ENCODE measurements at places on chromosomes 6 and 20.

DNA sequence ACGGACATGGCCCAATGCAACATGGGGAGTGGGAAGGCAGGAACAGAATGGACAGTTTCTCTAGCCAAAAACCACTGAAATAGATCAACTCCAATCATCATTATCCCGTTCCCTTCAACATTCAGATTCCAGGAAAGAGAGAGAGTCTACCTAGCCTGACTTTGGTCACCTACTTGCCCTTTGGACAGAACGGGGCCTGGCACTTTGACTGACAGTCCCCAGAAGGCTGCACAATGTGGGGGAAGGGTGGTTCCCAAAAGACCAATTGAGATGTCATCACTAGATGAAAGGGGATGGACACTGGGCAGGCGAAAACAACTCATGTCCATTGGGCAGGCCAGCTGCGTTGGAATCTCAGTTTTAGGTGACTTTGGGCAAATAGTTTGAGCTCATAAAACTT is 15.0 kb upstream of the KIF16B start:
- DNase-seq, result no peak

- no peak for DNase-seq
These were observed 42.4 kb downstream of the PMEPA1 start for GRCh38 chr20:57667388-57667787.

GRCh38 chr20:58573986-58574385 is 58.8 kb upstream of the APCDD1L start:
- no peak for DNase-seq

DNA sequence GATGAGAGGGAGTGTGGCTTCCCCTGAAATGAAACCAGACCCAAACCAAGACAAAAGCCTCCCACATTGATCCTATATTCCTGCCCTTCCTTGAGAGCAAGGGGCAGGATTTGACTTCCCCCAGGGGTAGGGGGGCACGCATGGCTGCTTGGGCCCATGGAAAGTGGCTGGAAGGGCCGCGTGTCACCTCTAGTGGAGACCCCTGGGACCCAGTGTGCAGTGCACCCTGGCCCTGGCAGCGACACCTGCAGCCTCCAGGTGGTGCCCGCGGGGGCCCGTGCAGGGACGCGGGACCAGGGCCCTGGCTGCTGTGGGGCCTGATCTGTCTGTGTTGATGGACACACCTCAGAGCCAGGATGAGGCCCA is 18.0 kb upstream of the SLCO4A1 start:
- DNase-seq, result no peak

- no peak for DNase-seq
These were observed 18.9 kb downstream of the TFAP2A start for GRCh38 chr6:10395704-10396546.

GRCh38 chr20:52953020-52953419 is 19.1 kb upstream of the TSHZ2 start:
- DNase-seq, result no peak

GRCh38 chr6:11437824-11438459 is 99.6 kb upstream of the TMEM170B start:
- no peak for DNase-seq

GRCh38 chr6:84853901-84854300 is 89.5 kb upstream of the TBX18 start:
- no peak for DNase-seq

GRCh38 chr6:134678436-134678889 is 271.4 kb downstream of the ALDH8A1 start:
- no peak for DNase-seq

- no peak for DNase-seq
These were observed 41.1 kb upstream of the NEDD9 start for GRCh38 chr6:11273406-11274065.

DNA sequence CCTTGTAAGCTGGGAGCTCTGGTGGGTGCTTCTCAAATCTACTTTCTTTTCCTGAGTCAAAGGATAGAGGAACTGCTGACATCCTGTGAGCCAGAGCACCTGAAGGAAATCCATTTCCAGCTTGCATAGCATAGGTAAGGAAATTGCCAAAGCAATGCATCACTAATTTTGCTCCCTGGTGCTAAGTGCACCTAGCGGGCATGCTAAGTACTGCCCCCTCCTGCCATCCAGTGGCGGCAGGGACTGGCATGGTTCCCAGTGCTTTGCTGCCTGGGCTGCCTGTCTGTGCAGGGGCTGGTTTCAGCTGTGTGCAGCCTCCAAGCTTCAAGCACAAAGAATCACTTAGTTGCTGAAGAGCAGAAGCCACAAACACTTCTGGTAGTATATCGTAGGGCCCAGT is 63.9 kb downstream of the FARS2 start:
- DNase-seq, result no peak

- DNase-seq, result no peak
These were observed 27.4 kb downstream of the FERMT1 start for GRCh38 chr20:6095409-6095808.

GRCh38 chr6:71336901-71337300 is 48.3 kb downstream of the OGFRL1 start:
- DNase-seq, result no peak

GRCh38 chr6:15841937-15842726 is 179.3 kb upstream of the DTNBP1 start:
- no peak for DNase-seq

- DNase-seq, result no peak
These were observed 6.4 kb upstream of the ZBTB46 start for GRCh38 chr20:63837479-63837878.

DNA sequence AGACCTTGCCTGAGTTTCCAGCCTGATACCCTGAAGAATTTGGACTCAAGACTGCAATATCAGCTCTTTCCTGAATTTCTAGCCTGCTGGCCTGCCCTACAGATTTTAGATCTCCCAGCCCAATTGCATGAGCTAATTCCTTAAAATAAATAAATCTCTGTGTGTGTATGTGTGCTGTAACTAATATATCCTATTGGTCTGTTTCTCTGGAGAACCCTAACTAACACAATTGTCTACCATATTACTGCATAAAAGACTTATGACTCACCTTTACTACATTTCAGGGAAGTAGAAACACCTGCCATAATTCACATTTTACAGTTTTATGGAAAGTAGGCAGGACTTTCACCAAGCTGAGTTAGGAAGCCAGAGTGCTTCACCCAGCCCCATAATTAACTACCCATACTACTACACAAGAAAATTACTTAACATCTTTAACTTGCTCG is 90.7 kb upstream of the BEND6 start:
- no peak for DNase-seq

GRCh38 chr20:4962241-4962855 is 39.0 kb downstream of the SLC23A2 start:
- no peak for DNase-seq

DNA sequence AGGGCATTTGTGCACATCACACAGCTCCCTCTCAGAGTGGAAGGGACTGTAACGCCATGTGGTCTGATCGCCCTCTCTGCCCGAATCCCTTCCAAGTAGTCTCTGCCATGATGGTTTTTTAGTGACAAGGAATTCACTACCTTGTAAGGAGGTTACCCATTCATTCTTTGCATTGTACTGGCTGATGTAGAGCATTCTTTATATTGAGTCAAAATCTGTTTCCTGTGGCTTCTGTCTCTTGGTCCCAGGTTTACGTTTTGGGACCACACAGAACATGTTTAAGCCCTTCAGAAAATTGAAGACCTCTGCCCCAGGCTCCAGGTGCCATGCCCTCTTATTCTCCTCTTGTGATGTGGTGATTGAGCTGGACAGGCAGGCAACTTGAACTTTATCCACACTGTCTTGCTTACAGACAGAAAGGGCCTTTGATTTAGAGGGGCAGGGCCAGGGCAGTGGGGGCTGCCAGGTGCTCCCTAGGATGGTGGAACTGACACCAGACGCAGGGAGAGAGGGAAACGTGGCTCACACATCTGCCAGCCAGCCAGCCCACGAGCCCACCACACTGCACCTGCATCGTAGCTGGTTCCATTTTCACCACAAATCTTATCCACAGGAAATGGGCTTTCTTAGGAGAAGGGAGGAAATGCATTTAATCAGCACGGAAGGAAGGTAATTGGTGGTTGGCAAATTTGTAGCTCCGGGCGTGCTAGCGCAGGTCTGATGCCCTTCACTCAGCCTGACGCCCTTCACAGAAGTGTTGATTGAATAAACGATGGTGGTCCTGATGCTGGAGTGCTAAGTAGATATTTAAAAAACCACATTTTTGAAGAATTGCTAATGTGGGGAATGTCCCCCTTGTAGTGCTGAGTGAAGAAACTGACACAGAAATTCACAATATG is 78.2 kb downstream of the TCP11 start:
- DNase-seq, result no peak

DNA sequence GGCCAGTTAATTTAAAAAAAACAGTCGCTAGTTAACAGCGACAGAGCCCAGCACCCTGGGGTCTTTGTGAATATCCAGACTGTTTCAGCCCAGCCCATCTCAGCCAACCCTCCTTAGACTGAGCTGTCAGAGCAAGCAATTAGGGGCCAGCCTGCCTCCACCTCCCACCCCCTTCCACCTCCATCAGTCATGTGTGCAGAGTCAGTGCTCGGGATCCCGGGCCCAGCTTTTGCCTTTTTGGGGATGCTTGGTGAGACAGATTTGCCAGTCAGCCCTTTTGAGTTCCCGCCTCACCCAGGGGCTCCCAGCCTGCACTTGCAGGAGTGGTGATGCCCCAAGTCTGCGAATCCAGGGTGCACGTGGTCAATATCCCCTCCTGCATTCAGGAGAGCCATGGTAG is 6.5 kb upstream of the FAM83D start:
- no peak for DNase-seq

DNA sequence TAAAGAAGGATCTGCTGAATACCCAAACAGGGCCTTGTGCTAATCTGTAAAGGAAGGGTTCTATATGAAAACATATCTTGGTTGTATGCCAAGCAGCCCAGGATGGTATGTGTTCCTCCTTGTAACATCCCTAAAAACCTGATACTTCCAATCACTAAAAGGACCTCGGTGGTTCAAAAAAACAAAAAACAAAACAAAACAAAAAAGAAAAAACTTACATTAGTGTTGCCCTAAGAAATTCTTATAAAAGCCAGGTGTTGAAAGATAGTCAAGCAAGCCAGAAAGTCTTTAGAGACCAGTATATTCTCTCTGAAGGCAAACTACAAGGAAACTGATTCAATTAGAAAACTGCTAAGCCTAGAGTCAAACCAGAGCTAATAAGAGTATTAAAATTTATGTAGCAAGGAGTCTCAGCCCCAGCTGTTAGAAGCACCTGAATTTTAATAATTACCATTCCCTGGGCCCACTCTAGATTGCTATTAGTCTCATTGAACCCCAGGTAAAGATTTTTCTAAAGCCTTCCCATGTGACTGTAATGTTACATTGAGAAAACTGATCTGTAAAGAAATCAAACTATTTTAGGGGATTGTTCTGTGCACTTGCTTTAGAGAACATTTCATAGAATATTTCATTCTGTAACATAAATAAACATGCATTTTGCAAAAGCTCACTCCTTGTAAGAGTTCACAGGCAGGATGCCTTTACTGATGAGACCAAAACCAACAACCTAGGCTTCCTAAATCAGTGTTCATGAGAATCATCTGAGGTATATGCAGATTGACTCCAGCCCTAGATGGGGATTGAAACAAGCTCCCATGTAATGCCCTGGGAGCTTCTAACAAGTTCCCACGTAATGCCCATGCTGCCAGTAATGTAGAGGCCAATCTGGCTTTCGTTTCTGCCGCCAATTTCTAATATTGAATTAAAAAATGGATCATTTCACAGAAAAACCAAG is 95.2 kb upstream of the BTN3A2 start:
- no peak for DNase-seq

DNA sequence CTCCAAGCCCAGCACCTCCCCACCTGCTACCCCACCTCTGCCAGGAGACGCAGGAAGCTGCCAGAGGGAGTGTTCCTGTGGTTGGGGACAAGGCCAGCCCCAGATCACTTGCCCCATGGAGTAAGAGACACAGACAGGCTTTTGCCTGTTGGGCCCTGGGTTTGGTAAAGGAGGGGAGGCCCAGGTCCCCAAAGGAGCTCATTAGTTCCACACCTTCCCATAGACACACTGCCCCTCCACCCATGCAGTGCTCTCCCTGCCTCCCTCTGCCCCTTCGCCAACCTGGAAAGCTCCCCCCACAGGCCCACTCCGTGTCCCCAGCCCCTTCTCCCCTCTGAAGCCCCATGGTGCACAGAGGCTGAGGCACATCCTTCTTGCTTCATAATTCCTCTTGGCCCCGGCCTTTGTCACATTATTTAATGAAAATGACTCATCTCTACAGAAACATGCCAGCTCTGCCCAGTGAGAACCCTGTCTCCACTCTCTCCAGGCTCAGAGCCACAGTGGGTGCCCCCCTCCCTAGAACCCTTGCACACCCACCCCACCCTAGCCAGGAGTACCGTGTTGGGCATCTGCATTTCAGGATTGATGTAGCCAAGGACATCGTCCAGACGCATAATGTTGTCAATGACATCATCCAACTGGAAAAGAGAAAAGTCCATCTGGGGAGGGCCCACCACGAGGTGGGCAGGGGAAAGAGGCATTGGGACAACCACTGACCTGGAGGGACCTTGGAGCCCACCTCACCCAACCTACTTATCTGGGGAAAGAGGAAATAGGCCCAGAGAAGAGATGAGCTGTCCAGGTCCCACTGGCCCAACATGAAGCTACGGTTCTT is 46.0 kb downstream of the TFEB start:
- no peak for DNase-seq

DNA sequence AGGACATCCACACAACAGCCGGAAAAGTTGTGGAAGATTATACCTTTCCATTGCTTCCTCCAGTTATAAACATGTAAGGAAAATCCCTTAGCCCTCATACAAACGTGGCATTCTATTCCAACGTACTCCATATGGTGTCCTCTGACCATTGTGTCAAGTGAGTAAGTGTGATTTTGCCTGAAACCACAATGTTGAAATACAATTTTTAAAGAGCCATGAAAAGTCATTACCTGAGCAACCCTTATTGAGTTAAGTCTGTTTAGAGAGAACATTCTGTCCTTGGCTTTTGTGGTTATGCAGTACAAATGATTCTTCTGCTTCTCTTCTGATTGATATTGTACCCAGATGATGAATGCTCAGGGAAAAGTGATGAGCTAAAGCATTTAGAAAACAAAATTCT is 530.1 kb downstream of the HAO1 start:
- DNase-seq, result no peak

DNA sequence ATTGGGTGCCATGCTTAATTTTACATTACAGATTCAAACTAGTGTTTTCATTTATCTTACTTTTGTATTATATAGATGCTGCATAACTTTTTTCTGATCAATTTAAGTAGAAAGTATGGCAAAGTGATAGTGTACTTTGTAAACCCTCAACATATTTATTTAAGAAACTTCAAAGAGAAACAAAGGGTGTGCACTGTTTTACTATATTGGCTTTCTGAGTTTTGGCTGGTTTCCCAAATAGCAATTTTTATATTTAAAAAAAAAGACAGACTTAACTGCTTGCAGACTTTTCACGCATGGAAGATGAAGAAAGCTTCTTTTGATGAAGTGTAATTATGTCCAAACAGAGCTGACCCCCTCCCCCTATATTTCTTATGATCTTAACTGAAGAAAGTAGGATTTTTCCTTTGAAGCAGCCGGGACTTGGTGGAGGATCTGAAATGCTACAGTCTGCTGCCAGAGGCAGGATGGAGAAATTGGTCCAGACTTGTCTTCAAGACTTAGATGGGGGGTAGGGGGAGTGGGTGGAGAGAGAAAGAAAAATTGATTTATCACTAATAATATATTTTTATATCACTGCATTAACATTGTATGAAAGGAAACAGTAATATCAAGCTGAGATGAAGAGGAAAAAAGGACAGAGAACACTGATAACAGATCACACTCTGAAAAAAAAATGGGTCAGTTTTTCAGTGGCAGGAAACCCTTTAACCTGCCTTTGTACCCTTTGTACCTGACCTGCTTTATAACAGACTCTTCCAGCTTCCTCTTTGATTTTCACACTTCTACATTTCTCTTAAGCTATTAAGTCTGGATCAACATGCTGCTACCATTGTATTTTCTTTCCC is 56.0 kb upstream of the SUPT3H start:
- no peak for DNase-seq
